Skeletal muscle tissue (tissue), 5 donors: ENCODE measurements at places on chromosomes 3 and 15. TPM values are rescaled to one million over a fixed set of nuclear protein-coding genes. Genes with fewer than 3 reads are reported as not detected.

TUSC7 gene
- not detected for total RNA-seq

POMGNT2 gene
- total RNA-seq: 13.0 TPM

HAPLN3 gene
- total RNA-seq: 6.3 TPM

IQCH gene
- 3.1 TPM for total RNA-seq

UROC1 gene
- not detected for total RNA-seq
